ENCODE measurements at places on chromosomes 2 and 18. TPM values are rescaled to one million over a fixed set of nuclear protein-coding genes. Genes with fewer than 3 reads are reported as not detected.

DNA sequence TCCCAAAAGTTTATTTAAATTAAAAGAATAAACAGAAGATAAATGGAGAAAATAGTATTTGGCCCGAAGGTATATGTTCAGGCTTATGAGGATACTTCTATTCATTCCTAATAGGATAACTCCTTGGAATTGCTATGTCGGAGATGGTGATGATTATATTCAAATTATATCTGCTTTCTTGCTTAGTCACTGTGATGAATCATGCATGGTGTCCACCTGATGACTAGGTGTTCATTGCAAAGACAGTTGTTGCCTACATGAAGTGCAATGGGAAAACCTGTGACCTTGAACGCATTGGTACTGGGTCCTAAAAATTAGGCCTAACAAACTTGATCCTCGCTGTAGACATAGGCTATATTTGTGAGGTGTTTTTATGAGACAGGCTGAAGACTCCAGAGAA lies 617.3 kb upstream of the ZEB2 start:
- DNase-seq, result no peak

The PLCL1 gene
- total RNA-seq, result 3.5 TPM

The BCL2 gene
- total RNA-seq, result 48.4 TPM

DNA sequence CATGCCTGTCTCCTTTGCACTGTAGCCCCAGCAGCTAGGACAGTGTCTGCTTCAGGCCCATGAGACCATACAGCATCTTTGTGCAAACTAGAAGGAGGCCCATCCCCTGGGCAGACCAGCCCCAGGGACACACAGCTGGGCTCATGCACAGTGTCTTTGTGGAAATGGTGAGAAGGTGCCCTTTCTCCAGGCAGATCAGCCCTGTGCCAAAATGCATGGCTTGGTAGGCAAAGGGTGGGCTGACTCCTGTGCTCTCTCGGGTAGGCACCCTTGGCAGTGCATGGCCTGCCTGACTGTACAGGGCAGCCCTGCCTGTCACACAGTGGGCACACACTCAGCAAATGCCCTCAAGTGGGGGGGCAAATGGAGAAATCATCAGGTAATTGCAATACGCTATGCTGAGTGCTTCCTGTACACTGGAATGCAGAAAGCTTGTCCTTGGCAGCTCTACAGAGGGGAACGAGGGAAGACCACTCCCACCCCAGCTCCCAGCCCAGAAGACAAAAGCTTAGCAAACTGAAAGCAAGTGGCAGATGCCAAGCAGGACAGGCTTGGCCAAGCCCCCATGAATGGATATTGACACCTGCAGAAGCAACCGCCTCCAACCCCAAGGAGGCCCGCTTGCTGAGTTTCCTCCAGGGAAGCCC lies 21.6 kb downstream of the TNS1 start:
- DNase-seq, result no peak

The COL3A1 gene
- not detected for total RNA-seq

GRCh38 chr18:77557046-77557587 lies 307.5 kb downstream of the GALR1 start:
- peak; percentile 12 for DNase-seq

GRCh38 chr2:68907232-68907919 lies 36.2 kb upstream of the BMP10 start:
- DNase-seq, result peak; percentile 33

GRCh38 chr2:23390152-23390551 lies 5.2 kb downstream of the KLHL29 start:
- DNase-seq, result no peak

DNA sequence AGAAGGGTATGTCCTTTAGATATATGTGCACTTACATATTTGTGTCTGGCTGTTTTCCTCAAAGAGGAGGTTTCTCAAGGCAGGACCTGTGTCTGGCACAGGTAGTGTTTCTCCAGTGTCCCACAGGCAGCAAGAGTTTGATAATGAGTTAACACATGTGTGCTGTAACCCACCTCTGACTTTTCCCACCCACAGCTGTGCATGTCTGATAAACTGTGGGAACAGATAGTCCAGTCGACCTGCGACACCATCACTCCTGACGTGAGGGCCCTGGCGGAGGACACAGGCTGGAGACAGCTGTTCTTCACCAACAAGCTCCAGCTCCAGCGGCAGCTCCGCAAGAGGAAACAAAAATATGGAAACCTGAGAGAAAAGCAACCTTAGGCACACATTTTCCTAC lies 58.2 kb downstream of the SLC16A14 start:
- no peak for DNase-seq

DNA sequence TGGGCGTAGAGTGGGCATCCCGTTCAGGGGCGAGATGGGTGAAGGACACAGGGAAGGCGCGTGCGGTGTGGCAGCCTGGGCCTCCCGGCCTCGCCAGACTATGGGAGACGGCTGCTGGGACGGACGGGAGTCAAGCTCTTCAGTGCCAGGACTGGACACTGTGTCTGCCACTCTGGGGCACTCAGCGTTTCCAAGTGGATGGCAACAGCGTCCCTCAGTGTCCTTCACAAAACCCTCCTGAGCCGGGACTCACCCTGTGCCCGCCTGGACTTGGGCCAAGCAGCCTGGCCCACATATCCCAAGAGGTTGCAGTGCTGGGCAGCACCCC lies 16.3 kb upstream of the BOK start:
- DNase-seq, result no peak

DNA sequence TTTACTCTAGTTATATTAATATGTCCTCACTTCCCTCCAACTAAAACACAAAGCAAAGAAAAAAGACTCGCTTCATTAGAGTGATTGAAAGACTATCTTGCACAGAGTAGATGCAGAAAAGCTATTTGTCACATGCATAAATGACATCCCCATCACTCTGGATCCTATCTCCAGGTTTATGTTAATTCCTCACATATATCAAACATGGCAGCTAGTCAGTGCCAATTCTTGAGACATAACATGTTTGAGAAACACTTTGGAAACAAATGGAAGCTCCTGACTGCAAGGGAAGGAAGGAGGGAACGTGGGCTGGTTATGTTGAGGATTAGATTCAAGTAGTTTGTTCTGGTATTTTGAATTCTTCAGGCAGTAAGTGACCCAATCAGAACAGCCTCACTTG lies 89.8 kb upstream of the BCL2L11 start:
- no peak for DNase-seq

- DNase-seq, result no peak
These were observed 142.2 kb downstream of the RAPGEF4 start for GRCh38 chr2:172877826-172878225.

The FOXI3 gene
- total RNA-seq, result not detected

The REG3A gene
- total RNA-seq, result not detected

The ZSWIM2 gene
- not detected for total RNA-seq
